ENCODE measurements at places on chromosomes 3 and 15.

- no peak for DNase-seq
Observed at GRCh38 chr15:68732451-68732850, 88.2 kb downstream of the ANP32A start.

DNA sequence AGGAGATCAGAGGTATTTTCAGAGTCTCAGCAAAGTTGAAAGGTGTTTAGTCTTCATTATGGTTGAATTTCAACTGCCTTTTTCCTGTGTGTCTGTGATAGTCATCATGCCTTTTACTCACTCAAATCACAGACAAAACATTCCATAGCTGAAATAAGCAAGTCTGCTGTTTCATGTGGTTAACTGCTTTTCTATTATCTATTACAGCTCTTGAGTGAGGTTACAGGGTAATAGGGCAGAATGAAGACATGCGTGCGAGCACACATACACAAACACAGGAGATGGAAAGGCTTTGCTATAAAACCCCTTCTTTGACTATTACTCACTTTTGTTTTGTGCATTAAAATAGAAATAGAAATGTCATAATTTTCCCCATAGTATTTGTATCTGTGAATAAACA is 192.6 kb upstream of the RARB start:
- peak; percentile 68 for DNase-seq

GRCh38 chr3:23106666-23107065 is 96.5 kb upstream of the UBE2E2 start:
- no peak for DNase-seq

- DNase-seq: peak; percentile 23
Observed at GRCh38 chr15:44427756-44428724, 611 bp downstream of the CTDSPL2 start.

- DNase-seq: peak; percentile 86
Observed at GRCh38 chr3:40574661-40575060, 49.9 kb downstream of the ZNF621 start.

- no peak for DNase-seq
Observed at GRCh38 chr3:71300951-71301393, 282.6 kb downstream of the FOXP1 start.

- no peak for DNase-seq
Observed at GRCh38 chr3:135079095-135079494, 284.0 kb downstream of the EPHB1 start.

- no peak for DNase-seq
Observed at GRCh38 chr15:89168316-89168833, 53.0 kb downstream of the RLBP1 start.

DNA sequence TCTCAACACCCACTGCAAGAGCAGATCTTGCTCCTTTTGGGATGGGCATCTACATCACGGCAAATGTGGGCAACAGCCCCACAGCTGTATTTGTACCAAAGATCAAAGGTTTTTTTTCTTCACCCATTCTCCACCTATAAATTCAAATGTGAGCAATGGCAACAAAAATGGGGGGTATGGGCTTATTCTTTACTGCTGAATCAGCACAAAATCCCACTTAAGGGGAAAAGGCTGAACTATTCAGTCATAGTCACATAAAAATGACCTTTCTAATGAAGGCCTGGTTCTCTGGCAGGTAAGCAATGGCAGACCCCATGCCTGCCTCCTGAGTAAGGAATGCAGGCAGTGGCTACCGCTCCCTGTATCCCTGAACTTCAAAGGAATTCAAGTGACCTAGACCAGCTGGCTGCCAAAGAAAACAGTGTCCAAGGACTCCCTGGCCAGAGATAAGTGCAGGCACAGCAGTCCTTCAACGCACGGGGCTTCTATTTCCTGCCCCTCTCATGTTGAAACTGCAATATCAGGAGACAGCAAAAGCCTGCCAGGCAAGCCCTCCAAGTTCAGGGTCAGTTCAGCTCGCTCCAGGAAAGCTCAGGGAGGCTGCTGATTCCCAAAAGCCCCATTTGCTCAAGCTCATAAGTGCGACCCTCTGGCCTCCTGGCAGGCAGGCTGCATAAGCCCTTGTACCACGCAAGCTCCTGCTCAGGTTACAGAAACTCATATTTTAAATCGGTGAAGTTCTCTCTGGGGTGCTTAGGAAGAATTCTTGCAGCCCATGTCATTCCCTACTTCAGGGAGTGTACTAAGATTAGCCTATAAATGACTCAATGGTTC is 134.1 kb downstream of the PDZRN3 start:
- peak; percentile 48 for DNase-seq

DNA sequence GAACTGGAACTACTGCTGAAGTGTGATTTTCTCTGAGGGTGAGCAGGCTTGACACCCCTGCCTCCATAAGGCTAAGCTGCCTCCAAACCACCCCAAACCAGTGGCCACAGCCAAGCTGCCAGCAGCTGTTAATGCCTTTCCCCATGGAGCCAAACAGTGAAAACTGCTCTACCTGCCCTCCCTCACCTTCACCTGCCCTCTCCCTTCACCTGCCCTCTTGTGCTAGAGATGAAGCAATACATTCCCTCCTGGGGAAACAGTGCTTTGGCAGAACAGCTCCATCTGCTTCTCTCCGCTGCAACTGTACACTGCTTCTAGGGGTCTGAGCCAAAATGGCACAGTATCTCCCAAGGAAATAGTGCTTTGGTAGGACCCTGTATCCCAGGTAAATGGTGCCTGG is 374.1 kb downstream of the FHIT start:
- no peak for DNase-seq

GRCh38 chr3:41450416-41451231 is 251.3 kb downstream of the CTNNB1 start:
- DNase-seq: no peak

DNA sequence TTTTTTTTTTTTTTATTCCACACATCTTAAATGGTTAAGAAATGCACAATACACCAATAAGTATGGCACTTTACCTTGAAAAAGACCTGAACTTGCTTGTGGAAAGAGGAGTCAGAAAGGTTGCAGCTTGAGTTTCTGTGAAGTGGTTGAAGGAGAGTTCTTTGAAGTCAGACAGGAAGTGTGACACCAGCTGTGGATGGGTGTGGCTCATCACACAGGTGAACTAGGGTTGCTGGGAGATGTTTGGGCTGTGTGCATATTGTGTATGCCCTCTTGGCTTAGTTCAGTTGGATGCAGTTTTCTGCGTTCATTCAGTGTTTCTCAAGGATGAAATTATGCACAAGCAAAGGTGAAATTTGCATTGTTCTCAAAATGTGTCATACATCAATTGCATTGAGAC is 6.3 kb downstream of the AEN start:
- no peak for DNase-seq

DNA sequence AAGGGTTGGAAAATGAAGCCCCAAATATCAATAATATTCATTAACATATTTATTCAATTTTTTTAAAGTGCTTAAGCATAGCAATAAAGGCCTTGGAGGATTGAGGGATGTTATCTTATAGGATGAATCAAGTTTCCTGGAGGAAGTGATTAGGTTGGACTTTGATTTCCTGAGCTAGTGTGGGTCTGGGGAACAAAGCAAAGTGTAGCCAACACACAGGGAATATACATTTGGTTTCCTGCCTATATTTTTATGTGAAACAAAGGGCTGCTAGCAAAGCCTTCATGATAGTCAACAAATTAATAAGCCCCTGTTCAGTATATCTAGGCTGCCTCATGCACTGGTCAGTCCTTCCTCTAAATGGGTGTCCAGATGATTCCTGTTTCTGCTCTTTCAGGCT is 261.1 kb upstream of the IL12A start:
- no peak for DNase-seq

- DNase-seq: no peak
Observed at GRCh38 chr15:101480613-101481380, 8.7 kb downstream of the PCSK6 start.

GRCh38 chr3:64336488-64336887 is 111.2 kb upstream of the PRICKLE2 start:
- DNase-seq: no peak

DNA sequence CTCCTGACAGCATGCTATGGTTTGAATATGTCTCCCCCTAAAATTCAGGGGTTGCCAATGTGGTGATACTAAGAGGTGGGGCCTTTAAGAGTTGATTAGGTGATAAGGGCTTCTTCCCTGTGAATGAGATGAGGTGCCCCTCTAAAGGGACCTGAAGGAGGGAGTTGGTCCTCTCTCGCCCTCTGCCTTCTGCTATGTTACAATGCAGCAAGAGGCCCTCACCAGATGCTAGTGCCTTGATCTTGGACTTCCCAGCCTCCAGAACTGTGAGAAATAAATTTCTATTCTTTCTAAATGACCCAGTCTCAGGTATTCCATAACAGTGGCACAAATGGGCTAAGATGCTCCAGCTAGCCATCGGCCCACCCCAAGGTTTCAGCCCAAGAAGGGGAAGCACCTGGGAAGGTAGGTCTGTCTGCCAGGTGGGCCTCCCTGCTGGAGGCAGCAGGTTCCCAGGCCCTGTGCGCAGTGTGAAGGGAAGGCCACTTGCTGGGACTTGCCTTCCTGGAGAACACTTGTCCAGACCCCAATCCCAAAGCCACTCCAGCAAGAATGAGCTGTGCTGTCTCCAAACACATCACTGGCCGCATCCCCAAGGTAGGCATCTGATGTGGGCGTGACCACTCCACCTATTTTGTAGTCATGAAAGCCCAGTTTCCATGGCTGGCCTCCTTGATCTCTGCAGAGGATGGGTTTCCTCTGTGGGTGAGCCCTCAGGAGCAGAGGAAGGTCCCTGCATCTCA is 9.0 kb downstream of the TGM4 start:
- DNase-seq: no peak

DNA sequence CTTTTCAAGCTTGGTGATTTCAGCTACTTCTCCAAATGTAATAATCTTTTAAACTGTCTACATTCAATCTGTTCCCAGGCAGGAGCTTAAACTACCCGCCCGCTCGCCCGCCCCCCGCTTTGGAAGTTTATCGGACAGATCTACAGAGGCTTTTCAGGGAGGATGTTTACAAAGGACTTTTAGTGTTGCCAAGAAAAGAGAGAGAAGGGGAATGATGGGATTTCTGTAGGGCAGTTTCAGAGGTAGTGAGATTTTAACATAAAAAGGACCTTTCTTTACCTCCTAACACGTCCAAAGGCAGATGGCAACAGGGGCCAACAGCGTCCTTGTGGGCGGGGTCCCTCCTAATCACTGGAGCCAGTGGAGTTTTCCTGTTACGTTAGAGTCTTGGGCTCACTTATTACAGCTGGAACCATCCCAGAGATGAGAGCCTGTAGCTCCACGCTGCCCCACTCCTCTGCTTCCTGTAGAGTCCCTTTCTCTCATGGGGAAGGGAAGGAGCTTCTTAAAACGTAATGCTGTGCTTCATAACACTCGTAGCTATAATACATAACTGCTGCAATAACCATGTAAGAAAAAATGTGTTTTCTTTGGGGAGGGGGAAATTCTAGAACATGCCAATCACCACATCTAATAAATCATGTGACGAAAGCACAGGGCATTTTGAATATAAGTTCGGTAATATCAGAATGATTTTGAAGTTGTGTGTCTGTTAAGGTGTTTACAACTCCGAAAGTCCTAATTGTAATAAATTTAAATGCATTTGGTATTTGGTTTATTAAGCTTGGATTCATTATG is 30.9 kb downstream of the HES1 start:
- no peak for DNase-seq

GRCh38 chr3:132550579-132551305 is 46.3 kb upstream of the ACKR4 start:
- peak; percentile 23 for DNase-seq

DNA sequence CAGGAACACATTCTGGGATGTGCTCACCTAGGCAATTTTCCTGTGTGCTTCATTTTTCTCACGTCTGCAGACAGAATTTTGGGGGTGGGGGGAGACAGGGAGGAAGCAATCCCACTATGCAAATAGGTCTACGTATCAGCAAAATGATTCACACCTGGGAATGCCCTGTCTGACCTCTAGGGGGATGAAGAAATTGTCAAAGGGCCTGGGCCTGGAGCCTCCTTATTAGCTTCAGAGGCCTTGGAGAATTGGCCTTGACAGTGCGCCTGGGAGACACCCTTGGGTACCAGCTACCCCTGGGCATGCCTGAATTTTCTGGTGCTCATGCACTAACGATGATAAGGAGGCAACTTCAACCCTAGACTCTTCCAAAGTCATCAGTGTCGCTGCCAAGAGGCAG is 207.5 kb downstream of the CADPS start:
- no peak for DNase-seq

GRCh38 chr3:114417265-114417664 is 123.4 kb downstream of the TIGIT start:
- DNase-seq: no peak

- no peak for DNase-seq
Observed at GRCh38 chr3:119343719-119344118, 49.5 kb downstream of the ARHGAP31 start.

- peak; percentile 52 for DNase-seq
Observed at GRCh38 chr15:89171136-89172072, 50.0 kb downstream of the RLBP1 start.

DNA sequence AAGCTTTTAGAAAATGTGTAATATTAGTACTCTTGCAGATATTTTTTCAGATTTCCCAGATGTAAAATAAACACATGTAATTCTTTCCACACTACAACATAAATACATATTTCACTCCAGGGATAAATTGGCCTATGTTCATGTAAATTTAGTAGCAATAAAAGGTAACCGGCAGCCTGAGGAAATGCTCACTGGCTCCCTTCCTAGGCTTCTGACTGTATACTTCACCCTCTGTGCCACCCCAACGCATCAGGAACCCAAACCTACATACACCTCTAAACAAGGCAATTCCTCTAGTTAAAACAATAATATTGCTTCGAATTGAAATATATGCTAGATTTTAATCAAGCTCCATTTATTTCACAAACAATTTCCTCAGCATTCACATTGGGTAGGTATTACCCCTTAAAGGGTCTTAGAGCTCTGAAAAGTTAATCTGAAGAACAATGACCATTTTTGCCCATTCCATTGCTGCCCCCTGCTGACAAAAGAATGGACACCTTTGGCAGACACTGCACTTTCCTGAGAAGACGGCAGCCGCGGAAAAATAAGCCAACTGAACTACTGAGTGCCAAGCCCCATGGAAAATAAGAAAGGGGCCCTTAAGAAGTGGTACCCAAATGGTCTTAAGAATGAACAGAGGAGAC is 212.5 kb downstream of the OSBPL10 start:
- DNase-seq: peak; percentile 76

DNA sequence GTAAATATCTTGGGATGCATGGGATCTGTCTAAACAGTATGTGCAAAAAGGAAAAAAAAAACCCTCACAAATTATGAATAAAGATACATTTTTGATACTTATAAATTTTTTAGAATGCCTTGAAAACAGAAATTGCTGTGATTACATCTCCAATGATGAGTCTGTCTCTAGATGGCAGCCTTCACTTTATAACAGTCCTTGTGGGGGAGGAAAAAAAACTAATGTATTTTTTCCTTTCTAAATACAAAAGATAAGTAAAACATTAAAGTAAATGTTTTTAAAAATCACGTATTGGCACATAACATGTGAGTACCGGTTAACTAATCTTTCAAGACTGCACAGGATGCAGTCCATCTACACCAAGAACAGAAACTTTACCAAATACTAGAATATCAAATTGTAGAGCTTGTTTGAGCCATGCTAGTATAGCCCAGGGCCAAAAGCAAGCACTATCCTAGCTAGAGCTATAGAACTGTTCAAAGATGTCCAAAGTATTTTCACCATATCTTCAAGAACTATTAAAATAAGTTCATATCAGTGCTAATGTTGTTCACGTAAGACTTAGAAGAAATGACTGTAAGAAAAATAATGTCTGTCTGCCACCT is 206.4 kb downstream of the STAG1 start:
- DNase-seq: peak; percentile 29

GRCh38 chr3:38985981-38986380 is 65.8 kb downstream of the SCN11A start:
- DNase-seq: no peak

Data from astrocyte of the hippocampus (primary cell).